ENCODE measurements at places on chromosomes 6 and 20.

DNA sequence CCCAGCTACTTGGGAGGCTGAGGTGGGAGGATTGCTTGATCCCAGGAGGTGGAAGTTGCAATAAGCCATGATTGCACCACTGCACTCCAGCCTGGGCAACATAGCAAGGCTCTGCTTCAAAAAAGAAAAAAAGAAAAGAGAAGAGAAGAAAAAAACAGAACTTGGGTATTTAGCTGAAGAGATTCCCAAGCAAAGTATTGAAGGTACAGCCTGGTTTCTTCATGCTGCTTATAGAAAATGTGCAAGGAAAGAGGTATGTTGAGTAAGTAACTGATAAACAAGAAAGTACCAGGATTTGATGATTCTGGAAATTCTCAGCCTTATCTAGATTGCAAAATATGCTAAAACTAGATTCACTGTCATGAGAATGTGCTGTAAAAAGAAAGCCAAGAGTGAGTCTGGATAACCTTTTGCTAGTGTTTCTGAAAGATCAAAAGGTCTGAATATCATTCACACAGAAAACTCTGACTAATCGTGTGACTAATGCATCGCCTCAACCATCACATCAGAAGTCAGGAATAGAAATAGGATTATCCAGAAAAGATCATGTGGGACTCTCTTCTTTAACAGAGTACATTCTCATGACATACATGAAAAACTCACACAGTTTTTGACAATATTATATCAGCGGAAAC, 32.4 kb upstream of the NOP56 start:
- DNase-seq, result no peak

DNA sequence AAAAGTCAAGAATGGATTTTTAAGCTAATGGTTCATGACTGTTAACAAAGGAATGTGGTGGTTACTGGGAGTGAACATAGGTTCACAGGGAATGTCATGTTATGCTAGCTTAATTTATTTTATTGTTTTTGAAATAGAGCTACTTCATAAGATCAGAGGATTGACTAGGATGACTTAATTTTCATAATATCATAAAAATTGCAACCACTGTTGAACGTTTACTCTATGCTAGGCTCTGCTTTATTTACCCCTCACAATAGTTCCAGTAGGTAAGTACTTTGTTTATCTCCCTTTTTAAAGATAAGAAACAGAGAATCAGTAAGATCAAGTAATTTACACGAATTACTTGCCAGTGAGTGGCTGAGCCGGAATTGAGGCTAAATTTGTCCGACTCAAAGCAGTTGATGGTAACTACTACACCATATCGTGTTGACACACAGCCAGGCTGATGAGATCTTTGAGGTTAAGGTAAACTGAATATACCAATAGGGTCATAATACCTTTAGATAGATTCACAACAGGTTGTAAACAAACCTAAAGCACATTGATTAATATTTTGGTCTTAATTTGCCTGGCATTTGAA, 194.6 kb upstream of the CITED2 start:
- DNase-seq, result no peak

- DNase-seq, result no peak
Measured at GRCh38 chr6:137362878-137363804, 131.1 kb downstream of the OLIG3 start.

- no peak for DNase-seq
Measured at GRCh38 chr6:108836061-108836460, 12.2 kb upstream of the ARMC2 start.

- DNase-seq, result no peak
Measured at GRCh38 chr20:37317316-37317715, 27.9 kb downstream of the MANBAL start.

DNA sequence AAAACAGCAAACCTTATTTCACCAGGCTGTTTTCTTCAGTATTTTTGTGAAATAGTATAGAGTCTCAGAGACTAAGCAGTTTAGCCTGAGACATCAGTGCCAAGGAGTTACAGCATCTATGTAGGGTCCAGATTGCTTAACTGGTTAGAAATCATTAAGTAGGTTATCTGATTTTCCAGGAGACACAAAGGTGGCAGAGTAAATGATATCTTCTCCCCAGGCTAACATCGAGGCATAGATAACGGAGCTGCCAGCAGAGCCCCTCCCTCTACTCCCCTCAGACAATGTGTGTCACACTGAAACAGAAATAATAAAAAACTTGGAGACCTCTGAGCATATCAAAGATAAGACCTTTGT, 473.0 kb upstream of the CITED2 start:
- no peak for DNase-seq

DNA sequence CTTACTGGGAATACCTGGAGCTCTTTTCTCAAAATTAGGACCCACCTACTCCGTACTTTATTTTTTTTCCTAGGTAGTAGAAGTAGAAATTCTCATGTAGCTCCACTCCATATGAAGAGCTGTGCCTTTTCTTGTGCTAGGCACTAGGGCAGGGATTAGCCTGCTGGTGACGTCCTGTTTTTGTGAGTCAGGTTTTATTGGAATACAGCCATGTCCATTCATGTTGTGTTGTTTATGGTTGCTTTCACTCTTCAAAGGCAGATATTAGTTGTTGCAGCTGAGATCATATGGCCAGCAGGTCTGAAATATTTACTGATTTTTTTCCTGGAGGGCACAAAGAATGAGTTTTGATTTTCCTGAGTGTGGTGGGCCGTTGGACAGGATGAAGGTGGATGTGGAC, 20.5 kb downstream of the XRN2 start:
- peak; percentile 16 for DNase-seq

DNA sequence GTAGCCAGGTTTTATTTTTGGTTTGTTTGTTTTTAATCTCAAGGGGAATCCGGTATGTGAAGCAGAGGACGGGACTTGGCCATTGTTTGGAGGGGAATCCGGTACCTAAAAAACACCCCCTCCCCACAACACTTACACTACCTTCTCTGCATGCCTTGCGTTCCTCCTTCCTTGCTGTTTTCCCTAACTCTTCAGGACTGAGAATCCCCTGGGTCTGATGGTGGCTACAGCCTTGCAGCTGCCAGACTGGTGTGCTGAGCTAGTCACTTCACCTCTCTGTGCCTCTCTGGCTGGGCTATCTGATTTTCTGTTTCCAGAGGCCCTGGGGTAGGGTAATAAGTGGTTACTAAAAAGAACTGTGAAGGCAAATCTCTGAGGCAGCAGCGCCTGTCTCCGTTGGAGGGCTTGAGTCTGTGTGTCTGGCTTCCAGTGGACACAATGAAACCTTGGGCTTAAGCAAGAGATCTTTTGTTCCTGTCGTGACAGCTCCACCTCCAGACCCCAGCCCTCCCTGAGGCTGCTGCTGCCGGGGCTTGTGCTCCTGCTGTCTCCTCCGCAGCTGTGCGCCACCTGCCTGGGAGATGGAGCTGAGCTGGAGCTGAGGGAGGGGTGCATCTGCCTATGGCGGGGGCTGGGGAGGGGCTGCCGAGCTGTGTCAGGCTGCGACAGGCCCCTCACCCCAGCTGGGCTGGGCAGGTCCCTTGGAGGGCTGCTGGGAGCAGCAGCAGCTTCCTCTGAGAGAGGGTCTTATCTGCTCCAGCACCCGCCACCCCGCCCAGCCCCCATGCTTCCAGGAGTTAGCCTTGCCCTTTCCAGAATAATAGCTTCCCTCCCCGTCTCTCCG, 65.8 kb upstream of the CCDC167 start:
- DNase-seq, result peak; percentile 67
